Dermis microvascular lymphatic vessel endothelial cell (primary cell): ENCODE measurements at places on chromosomes 11 and 22. TPM values are rescaled to one million over a fixed set of nuclear protein-coding genes. Genes with fewer than 3 reads are reported as not detected.

DNA sequence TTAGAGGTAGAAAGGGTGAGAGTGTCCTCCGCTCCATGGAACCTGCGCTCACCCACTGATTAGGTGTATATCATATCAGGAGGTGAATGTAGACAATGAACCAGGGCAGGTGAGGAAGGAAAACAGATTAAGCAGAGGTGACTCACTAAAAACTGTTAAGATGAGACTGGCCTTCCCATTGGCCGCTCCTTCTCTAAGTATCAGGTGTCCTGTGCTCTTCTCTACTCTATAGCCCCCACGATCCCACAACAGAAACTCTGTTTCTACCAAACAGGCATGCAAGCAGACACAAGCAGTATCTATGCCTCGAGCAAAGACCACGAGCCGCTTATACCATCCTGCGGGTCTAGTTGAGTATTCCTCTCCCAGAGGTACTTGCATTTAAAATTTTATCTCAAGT, 103.1 kb downstream of the SNX19 start:
- DNase-seq = no peak

GRCh38 chr11:46675288-46675851, 25.0 kb downstream of the ARHGAP1 start:
- DNase-seq = no peak

DNA sequence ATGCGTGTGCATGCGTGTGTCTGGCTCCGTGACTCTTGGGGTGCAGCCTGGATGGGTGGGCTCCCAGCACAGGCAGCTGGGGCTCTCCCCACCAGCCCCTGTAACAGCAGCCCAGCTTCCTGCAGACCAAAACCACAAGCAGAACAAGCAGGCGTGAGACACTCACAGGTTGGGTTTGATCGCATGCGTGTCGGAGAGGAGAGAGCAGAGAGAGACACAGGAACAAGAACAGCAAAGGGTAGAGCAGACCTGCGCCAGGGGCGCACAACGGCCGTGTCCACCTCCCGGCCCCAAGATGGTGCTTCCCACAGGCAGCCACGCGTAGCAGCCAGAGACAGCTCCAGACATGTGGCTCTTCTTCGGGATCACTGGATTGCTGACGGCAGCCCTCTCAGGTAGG, at the start of gene CD6:
CD6 (plus strand) TSS at position 161 of the 400 bp plus-strand sequence; CDS start at position 347, 186 bp downstream.
- DNase-seq = no peak

GRCh38 chr11:111086058-111086457, 159.5 kb upstream of the POU2AF2 start:
- no peak for DNase-seq

GRCh38 chr11:21561581-21561980, 631.3 kb upstream of the ANO5 start:
- DNase-seq = no peak

Gene NADSYN1
- 60.5 and 88.1 TPM in 2 replicates for total RNA-seq

DNA sequence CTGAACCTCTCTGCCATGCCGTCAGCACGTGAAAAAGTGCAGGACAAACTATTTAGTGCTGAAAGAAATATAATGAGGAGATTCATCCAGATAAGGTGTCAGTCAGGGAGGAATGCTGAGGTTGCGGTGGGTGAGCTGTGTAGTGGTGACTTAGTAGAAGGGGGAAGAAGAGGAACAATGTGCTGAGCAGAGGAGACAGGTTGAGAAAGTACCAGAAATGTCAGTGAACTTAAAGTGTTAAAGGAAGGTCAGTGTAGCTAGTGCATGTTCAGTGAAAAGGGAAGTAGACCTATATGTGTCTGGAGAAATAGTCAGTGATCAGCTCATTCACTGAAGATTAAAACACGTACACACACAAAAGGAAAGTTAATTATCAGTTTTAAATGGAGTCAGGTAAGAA, 237.6 kb upstream of the CCDC179 start:
- DNase-seq = no peak

DNA sequence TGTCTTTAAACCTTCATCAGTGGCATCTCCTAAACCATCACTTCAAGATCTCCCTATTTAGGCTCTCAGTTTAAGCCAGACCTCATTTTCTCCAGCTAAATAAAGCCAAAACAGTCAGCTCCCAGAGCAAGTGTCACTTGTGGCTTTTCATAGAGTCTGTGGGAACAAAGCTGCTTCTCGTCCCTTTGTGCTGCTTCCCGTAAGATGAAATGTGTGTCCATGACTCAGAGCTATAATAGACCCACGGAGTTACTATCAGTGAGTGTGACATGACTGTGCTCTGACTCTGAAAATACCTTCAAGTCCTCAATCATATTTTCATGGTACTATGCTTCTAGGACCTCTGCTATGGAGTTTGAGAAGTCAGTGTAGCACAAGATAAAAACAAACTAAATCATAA, 57.3 kb upstream of the SLN start:
- DNase-seq = no peak

Gene CRYBA4
- total RNA-seq = 0.13 TPM in 1 of 2 replicates, not detected in the other

Gene C11orf86
- not detected in 2 replicates for total RNA-seq

GRCh38 chr22:19891317-19892256, 36.9 kb upstream of the GNB1L start:
- peak; percentile 96 for DNase-seq

DNA sequence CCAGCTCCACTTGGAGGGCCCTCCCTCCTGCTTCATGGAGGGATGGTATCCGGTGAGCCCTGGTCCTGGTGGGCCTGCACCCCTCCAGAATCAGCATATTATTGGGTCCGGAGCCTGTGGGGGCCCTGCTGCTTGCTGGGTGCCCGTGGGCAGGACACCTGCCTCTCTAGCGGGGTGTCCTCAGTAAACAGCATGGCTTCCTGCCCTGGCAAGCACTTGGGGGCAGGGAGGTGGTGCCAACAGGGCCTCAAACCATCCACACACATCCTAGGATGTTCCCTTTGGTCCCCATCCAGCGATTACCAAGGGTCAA, 108.3 kb downstream of the CTTN start:
- no peak for DNase-seq

Gene EMID1
- total RNA-seq = 1.9 and 15.9 TPM in 2 replicates

DNA sequence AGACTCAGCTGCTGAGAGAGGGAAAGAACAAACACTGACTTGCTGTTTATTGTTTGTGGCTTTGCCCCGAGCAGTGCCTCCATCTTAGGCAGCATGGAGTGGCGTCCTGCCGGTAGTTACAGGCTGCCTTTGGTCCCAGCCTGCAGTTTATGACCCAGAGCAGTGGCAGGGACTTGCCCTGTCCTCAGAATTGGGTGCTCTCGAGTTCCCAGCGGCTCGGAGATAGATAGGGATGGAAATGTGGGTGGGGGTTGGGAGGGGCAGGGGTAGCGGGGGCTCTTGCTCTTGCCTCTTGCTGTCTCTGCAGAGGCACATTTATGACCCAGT, 3.1 kb downstream of the ALX4 start:
- no peak for DNase-seq

GRCh38 chr11:109972939-109973338, 120.3 kb upstream of the ZC3H12C start:
- no peak for DNase-seq

- DNase-seq = no peak
Observed at GRCh38 chr11:62600367-62601121, 1.1 kb downstream of the MTA2 start.

Gene SAA4
- total RNA-seq = not detected in 2 replicates

DNA sequence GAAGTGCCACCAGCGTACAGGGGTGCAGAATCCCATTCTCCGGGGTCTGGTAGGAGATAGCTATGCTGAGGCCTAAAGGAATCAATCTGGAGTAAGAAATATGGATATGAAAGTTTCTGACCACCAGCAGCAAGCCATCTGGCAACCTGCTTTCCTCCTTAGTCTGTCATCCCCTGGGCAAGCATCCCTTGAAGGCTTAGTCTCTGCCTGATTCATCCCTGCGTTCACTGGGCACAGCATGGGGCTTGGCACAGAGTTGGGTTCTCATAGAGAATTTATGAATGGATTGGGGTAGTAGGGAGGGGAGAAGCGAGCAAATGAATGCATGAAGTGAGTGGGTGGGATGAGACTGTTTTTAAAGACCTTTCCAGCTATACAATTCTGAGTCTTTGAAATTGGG, 85.8 kb upstream of the NARS2 start:
- no peak for DNase-seq

DNA sequence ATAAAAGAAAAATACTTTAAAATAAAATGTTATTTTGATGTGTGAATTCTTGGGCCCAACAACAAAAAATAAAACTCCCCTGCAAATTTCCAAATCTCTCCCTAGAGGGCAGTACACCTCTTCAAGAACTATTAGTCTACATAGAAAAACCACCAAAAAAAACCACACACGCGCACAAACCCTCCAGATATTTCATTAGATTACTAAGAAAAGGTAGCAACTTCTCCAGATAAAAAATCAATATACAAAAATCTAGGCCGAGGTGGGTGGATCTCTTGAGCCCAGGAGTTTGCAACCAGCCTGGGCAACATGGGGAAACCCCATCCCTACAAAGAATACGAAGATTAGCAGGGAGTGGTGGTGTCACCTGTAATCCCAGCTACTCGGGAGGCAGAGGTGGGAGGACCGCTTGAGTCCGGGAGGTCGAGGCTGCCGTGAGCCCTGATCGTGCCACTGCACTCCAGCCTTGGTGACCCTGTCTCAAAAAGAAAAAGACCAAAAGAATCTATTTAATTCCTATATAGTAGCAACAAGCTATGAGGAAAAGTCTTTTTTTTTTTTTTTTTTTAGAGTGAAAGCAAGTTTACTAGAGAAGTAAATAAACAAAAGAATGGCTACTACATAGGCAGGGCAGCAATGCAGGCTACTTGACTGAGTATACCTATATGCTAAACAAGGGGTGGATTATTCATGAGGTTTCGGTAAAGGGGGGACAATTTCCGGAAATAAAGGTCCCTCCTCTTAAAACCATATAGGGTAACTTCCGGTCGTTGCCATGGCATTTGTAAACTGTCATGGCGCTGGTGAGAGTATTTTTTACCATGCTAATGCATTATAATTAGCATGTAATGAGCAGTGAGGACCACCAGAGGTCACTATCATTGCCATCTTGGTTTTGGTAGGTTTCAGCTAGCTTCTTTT, 13.1 kb downstream of the B3GNT6 start:
- DNase-seq = peak; percentile 92

GRCh38 chr22:40434106-40434505, 63.7 kb downstream of the SGSM3 start:
- no peak for DNase-seq

Gene TPBGL
- total RNA-seq = under 0.01 and 0.13 TPM in 2 replicates

GRCh38 chr11:93746101-93746500, 4.6 kb downstream of the C11orf54 start:
- DNase-seq = no peak

GRCh38 chr11:59197991-59198390, 14.7 kb downstream of the MPEG1 start:
- DNase-seq = no peak

DNA sequence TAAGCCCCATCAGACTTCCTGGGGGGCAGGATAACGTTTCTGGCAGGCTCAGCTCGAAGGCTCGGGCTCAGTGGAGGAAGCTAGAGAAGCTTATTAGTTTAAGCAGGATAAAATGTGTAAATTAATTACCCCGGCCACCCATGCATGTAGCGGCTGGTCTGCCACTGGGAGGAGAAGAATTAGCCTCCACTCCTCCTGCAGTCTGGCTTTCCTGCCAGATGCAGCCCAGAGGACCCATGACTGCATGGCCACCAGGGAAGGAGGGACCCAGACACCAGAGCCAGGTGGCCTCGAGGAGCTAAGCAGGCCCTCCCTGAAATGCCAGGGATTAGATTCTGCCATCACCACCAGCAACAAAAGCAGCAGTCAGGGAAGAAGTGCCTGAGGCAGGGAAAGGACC, 32.3 kb downstream of the TRIM29 start:
- DNase-seq = no peak

GRCh38 chr22:33544707-33545106, 375.6 kb downstream of the LARGE1 start:
- DNase-seq = no peak

Gene CDC42EP1
- total RNA-seq = 6.8 and 14.8 TPM in 2 replicates
